Stimulated activated CD4-positive, alpha-beta T cell treated with anti-CD3 and anti-CD28 coated beads, Interleukin-12 subunit alpha, Interleukin-12 subunit beta, amount 100 ng/mL, for 48 hours (primary cell): ENCODE measurements at places on chromosomes 12 and 14.

- no peak for DNase-seq
Measured at GRCh38 chr14:22334627-22335026, 254.4 kb downstream of the DAD1 start.

GRCh38 chr12:54359762-54360351 is 4.4 kb downstream of the GPR84 start:
- DNase-seq, result no peak

DNA sequence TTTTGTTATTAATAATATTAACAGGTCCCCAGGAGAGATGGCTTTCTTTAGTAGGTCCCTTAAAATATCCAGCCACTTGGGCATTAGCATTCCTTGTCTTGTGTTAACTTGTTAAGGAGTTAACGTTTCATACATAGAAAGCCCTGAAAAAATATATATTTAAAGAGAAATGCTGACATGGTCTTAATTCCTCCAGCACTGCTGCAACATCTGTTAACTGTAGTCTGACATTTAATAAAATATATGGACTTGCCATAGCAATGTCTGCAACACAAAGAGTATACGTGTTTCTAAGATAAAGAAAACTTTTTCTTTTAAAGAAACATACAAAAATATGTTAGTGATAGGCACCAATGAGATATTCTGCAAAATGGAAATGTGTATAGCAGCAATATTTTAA is 10.0 kb downstream of the SLC38A4 start:
- DNase-seq, result no peak

DNA sequence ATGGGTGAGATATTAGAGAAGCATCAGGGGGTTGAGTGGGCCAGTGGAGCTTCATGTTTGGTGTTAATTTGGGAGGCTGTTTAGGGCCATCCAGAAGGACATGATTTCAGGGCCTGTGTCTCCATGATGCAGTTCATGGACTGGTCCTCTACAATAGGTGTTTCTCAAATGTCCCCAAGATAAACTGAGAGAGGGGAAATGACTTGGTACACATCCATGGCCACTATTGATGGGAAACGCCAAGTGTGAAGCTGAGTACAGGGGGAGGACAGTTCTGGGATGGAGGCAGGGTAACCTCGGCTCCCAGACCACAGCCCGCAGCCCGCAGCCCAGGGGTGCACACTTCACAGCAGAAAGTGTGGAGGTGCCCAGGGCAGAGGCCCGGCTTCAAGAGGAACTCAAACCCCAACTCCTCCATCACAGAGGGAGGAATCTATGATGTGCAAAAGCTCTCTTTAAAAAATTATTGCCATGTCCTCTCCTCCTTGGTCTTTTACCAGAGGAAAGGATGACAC is 33.3 kb downstream of the CACNA2D4 start:
- DNase-seq, result no peak

- DNase-seq, result no peak
Measured at GRCh38 chr14:30034152-30034551, 106.5 kb upstream of the PRKD1 start.

DNA sequence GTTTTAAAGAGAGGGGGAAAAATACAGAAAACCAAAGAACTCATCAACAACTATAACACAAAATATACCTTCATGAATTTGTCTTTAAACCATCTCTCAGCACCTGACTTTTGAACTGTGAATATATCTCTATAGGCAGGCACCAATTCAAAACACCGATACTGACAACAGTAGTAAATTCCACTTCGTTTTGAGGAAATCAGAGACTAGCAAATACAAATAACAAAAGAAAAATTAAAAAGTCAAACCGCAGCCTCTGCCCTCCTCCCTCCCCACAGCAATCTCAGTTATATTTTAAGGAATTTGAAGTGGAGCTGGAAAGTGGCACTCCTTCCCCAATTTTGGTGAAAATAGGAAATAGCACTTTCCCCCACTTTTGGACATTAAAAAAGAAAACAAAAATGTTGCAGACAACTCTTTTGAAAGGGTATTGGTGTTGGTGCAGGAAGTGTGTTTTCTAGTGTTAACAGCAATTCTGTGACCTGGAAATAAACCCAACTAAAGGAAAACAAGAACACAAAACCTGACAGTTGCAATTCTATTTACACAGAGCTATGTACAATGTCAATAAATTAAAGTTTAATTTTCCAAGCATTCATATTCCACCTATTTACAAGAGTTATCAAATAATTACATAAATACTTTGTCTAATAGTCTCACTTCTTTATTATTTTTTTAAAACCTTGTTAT is 13.5 kb downstream of the TBX3 start:
- no peak for DNase-seq

GRCh38 chr12:4771960-4772566 is 51.9 kb downstream of the GALNT8 start:
- no peak for DNase-seq

GRCh38 chr12:116123451-116124258 is 153.8 kb downstream of the MED13L start:
- no peak for DNase-seq

DNA sequence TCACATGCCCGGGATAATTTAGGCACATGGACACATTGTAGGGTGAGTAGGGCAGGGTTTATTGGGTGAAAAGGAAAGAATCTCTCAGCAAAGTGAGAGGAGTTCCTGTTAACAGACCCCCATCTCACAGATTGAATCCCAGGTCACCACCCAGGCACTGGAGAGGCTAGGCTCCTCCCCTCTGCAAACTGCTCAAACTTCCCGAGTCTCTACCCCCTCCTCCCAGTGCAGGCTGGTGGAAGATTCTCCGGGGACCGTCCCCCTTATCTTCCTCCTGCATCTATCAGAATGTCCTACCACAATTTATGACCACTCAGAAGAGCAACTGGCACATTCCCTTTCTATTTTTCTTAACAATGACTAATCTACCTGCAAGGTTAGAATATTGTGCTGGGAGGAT is 126.0 kb downstream of the NTF3 start:
- DNase-seq, result no peak

DNA sequence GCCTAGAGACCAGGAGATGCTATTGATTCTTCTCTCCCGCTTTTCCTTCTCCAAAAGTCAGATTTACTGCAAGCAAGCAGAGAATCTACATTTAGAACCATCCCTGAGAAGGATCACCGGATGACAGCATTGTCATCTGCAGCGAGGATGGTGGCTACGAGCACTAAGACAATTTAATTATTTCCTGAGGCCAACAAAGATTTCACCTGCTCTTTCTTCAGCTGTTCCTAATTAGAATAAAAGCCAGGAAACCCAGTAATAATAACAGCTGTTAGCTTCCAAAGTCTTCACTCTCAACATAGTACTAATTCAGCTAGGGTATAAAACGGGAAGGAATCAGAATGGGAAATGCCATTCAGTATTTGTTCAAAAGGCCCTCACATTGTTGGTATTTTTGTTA is 53.3 kb downstream of the TMTC1 start:
- DNase-seq, result no peak

- no peak for DNase-seq
Measured at GRCh38 chr12:44654646-44655639, 221.2 kb downstream of the NELL2 start.

GRCh38 chr14:67526181-67526580 is 6.9 kb upstream of the PLEKHH1 start:
- no peak for DNase-seq

DNA sequence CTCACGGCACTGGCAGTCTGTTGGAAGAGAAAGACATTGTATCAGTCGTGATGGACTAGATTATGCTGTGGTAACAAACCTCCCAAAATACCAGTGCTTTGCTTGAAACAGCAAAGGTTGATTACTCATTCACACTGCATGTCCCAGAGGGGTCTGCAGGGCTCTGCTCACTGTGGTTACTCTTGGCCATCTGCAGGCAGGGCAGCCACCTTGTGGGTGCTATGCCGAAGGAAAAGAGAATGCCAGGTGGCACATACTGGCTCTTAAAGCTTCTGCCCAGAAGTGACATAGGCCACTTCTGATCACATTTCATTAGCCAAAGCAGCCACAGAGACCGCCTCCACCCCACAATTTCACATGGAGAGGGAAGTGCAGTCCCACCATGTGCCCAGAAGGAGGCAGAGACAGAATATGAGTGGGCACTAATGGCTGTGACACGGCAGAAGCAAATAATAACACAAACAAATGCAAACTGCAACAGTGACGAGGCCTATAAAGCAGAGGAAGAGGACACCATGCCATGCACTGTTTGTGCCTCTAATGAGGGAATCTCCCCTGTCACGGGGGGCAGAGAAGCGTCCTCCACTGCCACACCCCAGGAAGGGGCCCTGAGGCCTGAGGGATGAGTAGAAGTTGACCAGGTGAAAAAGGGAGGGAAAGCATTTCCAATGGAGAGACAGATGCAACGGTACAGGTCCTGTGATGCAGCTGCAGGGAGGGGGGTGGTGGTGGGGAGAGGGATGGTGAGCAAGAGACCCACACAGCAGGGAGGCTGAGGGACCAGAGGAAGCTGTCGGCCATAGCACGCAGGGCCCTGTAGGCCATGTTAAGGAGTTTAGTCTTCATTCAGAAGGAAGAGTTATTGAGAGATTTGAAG is 51.7 kb upstream of the KICS2 start:
- no peak for DNase-seq

- DNase-seq, result no peak
Measured at GRCh38 chr12:124428792-124429281, 133.9 kb downstream of the RFLNA start.

- no peak for DNase-seq
Measured at GRCh38 chr12:115722181-115722580, 555.3 kb downstream of the MED13L start.

GRCh38 chr12:101050631-101051030 is 159.4 kb downstream of the SLC5A8 start:
- DNase-seq, result no peak

DNA sequence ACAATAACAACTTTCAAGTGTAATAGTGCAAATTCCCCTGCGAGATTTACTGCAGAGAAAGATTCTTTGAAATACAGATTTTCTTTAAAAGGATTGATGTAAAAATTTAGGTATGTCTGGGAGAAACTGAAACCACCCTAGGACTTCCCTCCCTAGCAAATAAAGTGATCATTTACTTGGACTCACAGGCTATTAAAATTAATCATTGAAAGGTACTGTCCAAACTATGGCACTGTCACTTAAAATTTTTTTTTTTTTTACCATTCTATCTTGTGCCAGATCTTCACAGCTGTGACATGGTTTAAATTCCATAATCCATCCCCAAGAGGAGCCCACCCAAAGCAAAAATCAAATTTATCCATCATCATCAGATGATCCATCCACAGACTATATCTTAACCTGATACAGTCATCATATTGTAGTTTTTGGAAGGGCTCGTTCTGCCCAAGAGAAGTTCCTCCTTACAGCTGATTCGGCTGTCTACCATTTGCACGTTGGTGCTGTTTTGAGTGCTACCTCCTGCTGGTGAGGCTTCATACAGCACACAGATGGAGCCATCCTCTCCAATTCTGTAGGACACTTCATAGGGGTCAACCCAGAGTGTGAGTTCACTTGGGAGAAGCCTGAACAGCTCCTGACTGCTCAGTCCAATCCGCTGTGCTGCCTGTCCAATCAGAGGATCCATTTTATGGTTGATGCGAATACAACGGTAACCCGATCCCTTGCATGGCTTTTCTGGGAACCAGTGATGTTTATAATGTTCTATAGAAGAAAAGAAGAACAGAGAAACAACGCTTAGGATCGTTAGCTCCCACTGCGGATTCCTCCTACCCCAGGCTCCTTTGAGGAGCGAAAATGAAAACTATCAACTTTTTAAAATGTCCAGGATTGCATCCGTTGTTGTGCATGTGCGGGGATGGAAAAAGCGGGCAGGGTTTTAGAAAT is 1.7 kb downstream of the BTG1 start:
- peak; percentile 56 for DNase-seq

DNA sequence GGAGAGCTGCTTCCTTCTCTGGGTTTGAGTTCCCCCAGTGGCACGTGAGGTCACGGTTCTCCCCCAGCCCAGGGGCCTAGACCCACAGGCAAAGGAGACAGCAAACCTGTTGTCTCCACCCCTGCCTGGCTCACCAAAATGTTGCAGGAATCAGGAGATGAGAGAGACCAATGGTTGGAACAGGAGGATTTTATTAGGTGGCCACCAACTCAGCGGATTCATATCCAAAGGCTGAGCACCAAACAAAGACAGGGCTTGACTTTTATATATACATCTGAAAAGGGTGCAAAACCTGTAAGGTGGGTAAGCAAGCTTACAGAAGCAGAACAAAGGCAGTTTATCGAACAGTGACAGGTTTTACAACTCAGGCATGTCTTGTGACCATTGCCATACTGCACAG is 9.2 kb upstream of the ADAM21 start:
- DNase-seq, result no peak

DNA sequence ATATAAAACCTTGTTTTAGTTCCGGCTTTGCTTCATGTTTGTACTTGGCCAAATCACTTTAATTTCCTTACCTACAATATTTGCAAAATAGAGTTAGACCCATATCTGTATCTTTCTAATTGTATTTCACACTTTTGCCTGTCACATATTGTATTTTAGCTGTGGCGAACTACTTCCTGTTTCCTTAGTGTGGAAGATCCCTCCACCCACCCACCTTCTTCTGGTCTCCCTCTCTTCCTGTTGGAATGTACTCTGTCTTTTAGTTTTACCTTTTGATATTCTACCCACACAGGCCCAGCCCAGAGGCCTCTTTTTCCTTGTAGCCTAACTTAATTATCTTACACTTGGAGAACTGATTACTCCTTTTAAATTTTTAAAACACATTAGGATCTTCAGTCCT is 78.2 kb downstream of the SCN8A start:
- DNase-seq, result no peak

DNA sequence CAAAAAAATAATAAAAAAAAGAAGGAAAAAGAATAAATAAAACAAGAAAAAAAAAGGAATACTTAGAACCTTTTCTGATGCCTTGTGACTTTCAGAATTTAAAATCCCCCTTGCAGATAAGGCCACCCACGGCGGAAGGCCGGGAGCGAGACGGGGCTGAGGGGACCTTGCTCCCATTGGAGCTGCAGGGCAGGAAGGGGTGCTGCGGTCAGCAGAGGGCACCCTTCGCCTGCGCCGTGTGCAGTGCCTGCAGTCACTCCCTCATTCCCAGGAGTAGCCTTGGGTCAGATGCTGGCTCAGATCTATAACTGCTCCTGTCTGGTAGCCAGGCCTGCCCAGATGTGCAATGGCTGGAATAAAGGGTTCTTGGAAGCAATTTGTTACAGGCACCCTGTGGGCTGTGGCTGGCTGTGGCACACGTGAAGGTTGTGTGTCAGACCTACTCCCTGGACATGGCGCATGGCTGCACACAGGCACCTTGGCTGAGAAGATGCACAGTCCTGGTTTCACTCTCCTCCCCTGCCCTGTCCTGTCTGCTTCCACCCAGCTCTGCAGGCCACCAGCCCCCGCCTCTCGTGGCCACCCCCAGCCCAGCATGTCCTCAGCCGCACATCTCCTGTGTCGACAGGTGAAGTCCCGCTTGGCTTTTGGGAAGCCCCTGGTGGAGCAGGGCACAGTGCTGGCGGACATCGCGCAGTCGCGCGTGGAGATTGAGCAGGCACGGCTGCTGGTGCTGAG is 13.4 kb upstream of the ALDH2 start:
- no peak for DNase-seq

- no peak for DNase-seq
Measured at GRCh38 chr14:50897658-50898175, 25.9 kb downstream of the ABHD12B start.
